ENCODE measurements at places on chromosomes 2 and 18.

DNA sequence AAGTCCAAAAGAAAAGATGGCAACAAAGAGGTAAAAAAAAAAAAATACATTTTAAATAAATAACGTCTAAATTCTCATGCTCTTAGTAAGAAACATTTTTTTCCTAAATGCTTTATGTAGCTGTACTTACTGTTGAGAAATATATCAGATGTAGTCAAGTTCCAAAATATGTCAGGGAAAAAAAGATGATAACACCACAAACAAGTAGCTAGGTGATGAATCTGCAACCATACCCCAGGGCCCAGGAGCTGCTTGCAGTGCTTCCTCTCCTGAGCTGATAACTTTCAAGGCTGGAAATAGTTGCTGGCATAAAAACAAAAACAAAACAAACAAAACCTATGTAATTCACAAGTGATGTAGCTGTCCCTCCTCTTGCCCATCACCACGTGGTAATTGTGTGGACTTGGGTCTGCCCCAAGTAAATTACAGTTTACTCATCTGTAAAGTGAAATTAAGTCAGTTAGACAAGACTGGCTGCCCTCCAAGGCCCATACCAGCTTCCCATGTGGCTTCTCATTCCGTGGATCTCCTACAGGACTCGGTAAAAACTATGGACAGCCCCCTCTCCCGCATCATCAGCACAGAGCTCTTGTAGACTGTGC, 82.6 kb downstream of the SP100 start:
- no peak for DNase-seq

GRCh38 chr2:41061356-41061755, 609.5 kb upstream of the SLC8A1 start:
- no peak for DNase-seq

DNA sequence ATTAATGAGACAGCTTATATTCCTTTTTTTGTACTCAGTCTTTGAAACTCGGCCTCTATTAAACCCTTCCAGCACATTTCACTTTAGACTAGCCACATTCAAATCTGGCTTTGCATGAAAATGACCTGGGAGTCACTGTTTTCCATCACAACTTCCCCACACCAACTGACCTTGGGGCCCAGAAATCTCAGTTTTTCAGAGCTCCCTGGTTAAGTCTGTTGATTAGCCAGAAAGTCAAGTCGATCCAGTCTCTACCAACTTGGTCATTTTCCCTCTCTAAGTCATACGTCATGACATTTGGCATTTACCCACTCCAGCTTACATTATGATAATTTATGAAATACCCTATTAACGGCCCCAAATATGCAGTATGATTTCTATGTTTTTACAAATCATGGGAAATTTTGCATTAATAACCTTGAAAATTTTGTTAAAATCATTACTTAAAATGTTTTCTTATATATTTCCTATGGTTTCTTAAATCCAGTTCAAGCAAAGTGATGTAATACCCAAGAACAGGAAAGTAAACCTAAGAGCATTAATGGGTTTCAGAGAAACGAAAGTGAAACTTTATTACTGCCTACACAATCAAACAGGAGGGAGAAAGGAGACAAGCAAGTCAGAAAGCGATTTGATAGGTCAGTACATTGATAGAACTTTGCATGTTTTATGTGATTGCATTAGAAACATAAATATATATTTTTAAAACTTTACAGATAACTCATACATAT, 77.1 kb downstream of the SPATS2L start:
- DNase-seq: no peak

GRCh38 chr18:55587418-55588110, 428 bp downstream of the TCF4 start:
- peak; percentile 50 for DNase-seq

DNA sequence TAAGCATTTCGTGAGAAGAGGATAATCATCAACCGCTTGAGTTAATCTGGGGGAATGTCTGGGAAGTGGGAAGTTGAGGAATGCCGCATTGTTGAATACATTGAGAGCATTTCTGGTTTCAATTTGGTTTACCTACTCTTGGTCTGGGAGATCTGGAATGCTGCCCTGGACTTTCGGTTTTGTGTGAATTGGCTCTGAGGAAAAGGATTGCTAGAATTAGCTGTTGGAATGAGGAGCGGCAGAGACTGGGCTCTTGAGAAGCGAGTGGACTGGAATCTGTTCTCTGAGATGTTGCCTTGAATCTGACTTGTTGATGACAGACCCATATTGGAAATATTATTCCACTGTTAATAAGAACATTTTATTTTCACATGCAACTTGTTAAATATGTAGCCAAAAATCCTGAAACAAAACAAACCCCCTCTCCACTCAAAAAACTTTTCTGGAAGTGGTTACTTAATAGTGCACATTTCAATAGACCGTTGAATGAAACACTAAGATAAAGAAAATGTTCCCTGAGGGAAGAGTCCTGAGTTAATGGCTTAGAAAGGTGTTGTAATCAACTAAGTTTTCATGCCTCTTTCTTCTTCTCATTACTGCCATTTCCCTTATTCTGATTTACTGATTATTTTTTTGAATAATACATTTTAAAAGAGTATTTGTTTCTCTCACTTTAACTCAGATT, 50.8 kb downstream of the PTPRM start:
- DNase-seq: peak; percentile 36

DNA sequence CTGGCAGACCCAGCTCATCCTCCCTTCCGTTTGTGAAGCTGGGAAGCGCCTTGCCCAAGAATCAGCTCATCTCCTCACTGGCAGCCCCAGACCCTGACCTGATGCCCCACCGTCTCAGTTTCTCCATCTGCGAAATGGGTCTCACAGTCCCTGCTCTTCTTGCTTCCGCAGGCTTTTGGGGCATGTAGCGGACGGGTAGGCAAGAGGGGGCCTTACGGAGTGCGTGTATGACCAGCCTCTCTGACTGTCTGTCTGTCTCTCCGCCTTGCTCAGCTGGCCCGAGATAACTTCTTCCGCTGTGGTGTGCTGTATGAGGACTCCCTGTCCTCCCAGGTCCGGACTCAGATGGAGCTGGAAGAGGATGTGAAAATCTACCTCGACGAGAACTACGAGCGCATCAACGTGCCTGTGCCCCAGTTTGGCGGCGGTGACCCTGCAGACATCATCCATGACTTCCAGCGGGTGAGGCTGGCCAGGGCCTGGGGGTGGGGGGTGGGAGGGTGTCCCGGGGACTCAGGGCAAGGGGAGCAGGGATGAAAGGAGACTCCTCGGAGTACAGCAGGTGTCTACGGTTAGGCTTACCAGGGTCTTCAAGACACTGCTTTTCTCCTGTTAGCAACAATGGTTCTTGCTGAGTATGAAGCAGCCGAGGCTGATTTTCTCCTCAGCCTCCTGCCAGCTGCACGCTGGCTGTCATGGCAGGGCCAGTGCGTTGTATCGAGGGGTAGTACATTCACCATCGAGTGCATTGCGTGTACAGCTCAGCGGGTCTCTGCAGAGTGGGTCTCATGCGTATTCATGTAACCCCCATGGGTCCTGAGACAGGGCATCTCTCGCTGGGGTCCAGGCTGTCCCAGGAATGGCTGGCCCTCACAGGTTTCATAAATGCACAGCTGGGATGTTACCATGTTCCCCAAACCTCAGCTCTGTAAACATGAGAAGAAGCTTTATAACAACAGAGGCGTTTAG, 10.9 kb downstream of the ITM2C start:
- DNase-seq: no peak

GRCh38 chr2:112198780-112199179, 56.1 kb downstream of the ZC3H8 start:
- no peak for DNase-seq

- no peak for DNase-seq
These were observed 169.1 kb upstream of the THUMPD2 start for GRCh38 chr2:39948016-39948719.

DNA sequence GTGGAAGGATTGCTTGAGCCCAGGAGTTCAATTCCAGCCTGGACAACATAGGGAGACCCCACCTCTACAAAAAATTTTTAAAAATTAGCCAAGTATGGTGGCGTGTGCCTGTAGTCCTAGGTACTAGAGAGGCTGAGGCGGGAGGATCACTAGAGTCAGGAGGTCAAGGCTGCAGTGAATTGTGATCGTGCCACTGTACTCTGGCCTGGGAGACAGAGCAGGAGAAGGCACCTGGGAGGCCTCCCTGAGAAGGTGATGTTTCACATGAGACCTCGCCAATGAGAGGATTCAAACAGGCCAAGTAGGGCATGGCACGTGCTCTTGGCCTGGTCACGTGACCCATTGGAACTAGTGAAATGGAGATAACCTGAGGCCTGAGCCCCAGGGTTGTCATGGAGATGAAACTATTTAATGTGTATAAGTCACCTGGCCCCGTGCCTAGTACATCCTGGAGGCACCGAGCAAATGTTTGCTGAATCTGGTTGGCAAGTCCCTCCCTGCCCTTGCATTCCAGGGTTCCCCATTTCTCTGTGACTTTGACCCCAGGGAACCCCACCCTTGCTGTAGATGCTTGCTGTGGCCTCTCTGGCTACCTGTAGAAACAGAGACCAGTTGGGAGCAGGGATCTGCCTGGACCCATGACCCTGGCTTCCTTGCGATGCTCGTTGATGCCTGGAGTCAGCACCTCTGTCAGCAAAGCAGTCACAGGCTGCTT, 26.1 kb upstream of the ROCK2 start:
- no peak for DNase-seq

DNA sequence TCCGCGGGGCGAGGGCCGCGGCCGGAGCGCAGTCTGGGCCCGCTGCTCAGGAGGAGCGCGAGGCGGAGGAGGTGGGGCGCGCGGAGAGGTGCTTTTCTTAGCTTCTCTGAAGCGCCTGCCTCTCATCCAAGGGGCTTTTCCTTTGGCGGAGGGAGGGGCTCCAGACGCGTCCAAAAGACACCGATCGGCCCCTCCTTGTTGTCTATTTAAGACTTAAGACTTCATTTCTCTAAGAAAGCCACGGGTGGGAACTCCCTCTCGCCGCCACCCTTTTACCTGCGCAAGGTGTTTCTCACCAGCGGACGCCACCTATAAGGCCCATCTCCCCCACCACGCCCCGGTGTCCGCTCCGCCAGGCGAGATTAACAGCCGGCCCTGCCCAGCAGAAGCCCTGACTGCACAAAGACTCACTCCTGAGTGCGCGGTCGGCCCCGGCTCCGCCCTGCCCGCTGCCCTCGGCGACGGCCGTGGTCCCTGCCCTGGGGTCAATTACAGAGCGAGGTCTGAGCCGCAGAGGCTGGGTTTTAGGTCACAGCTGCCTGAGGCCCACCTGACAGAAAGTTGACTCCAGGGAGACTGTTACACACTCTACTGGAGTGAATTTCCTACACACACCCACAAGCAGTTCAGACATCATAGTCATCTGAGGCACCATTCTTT, at the start of gene DSC2:
Gene DSC2, minus strand, starts transcription at position 397 of the 660 bp plus-strand sequence. CDS start 450 bp downstream, outside the sequence.
- no peak for DNase-seq

- no peak for DNase-seq
These were observed 3.3 kb downstream of the RDH14 start for GRCh38 chr2:18557121-18557520.

- DNase-seq: no peak
These were observed 71.7 kb downstream of the MYOM1 start for GRCh38 chr18:3147935-3148554.

DNA sequence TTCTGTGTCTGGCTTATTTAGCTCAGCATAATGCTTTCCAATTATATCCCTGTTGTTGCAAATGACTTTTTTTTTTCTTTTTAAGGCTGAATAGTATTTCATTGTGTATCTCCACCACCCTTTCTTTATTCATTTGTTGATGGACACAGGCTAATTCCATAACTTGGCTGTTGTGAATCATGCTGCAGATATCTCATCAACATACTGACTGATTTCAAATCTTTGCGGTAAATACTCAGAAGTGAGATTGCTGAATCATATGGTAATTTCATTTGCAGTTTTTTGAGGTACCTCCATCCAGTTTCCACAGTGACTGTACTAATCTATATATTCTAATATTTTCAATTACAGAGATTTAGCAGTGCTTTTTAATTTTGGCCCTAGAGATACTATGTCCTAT, 266.2 kb downstream of the TMX3 start:
- no peak for DNase-seq

- DNase-seq: no peak
These were observed 37.5 kb downstream of the TBC1D8 start for GRCh38 chr2:101113441-101114267.

- DNase-seq: no peak
These were observed 2.3 kb downstream of the PIKFYVE start for GRCh38 chr2:208268156-208268952.

DNA sequence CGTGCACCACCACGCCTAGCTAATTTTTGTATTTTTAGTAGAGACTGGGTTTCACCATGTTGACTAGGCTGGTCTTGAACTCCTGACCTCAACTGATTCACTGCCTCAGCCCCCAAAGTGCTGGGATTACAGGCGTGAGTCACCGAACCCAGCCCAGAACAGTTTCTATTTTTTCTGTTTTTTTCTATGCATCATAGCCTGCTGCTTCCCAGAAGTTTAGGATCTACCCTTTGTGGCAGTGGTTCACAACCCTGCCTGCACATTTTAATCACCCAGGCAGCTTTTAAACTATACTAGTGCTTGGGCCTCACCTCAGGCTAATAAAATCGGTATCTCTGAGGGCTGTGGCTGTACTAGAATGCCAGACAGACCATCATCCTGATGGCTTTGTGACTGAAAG, 39.7 kb upstream of the SOCS6 start:
- no peak for DNase-seq

- DNase-seq: no peak
These were observed 11.0 kb downstream of the CYP1B1 start for GRCh38 chr2:38064801-38065501.

DNA sequence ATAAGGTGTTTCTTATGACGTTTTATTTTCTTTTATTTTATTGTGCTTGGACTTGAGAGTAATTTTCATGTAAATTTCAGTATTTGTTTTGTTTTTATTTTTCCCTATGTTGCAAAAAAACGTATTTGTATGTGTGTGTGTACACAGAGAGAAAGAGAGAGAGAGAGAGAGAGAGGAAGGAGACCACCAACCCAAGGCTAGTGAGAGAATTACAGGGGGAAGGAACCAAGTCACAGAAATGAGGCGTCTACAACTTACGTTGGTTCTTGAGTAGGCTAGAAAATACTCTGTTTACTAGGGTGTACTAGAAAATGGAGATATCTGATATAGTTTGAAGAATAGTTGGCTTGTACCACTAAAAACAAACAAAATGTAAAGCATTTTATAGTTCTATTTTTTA, 7.7 kb upstream of the DSC1 start:
- no peak for DNase-seq

DNA sequence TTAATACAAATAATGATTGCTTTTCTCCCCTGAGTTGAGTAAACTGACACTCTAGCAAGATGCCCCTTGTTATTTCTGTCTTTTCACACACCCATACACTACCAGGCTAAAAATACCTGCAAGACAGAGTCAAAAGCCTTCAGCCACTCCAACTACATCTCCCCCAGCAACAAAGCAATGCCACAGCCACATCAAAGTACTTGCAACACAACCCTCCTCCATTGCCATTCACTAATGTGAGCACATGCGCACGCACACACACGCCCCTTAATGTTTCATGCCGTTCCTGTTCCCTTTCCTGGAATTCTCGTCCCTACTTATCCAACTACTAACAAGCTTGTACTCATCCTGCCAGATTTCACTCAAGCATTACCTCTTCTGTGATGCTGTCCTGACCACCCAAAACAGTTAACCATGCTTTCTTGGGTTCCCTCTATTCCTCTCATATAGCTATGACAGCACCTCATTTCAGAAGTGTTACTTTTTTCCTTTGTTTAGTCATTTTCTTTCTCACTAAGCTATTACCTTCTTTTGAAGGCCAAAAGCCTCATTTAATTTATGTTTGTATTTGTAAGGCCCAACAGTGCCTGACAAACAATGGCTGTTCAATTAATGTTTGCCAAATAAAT, 29.6 kb downstream of the SLC25A12 start:
- DNase-seq: no peak
